ENCODE measurements at places on chromosomes 1 and 21.

DNA sequence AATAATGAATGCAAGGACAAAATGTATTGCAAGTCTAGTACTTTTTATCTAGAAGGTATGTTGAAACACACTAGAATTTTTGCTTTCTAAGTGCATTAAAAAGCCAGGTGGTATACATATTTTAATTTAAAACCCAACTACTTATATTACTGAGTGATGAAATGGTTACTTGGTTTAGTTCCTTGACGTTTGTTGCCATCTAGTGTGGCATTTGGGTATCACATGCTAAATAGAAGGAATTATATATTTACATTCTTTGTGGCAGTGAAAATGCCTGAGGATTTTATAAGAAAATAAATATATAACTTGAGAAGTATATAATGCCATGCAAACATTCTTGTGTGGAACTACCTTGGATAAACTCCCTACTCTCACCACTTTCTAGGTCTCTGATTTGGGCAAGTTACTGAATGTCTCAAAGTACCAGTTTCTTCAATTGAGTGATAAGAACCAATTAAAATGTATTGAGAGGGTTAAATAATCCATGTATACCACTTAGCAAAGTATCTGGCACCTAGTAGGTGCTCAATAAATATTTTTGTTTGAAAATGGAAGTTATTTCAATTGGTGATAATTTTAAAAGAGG lies 69.6 kb downstream of the SDCCAG8 start:
- DNase-seq: peak; percentile 84

GRCh38 chr1:4778056-4778455 lies 123.6 kb downstream of the AJAP1 start:
- no peak for DNase-seq

DNA sequence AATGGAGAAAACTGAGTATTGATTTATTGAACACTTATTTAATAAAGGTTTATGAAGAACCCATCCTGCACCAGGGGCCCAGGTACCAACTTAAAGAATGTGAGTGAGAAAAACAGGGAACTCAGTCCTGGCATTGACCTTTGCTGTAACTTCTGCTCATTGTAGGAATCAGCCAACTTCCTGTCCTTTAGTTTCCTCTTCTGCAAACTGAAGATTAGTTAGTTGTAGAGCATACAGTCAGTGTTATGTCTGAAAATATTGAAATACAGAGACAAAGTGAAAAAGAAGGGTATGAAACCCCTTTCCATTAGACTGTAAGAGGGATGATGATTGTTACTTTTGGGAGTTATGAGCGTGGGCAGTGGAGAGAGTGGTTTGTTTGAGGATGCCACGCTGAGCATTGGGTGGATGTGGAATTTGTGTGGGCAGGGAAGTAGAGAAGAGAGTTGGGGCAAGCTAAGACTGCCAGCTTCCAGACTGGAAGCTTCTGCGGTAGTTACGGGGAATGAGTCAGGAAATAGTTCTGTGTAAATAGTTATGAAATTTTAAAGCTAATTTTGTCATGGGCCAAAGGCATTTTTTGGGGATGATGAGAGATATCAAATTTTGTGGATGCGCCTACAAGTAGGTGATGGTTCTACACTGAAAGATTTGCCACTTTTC lies 89.2 kb downstream of the GPR88 start:
- peak; percentile 83 for DNase-seq

DNA sequence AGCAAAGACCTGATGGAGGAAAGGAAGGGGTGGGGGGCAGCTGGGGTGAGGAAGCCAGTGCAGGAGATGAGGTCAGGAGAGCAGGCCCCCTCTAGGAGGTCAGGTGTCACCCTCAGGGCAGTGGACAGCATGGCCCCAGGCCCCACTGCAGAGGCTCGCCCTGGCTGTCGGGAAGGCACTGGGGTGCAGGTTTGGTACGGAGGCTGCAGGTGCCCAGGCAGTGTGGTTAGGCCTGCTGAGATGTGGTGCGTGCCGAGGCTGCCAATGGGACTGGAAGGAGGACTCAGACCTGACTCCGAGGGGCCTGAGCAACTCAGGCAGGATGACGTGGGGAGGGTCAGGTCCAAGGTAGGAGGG lies 82.3 kb downstream of the PCBP3 start:
- DNase-seq: no peak

- DNase-seq: no peak
Measured at GRCh38 chr21:18424276-18424675, 20.7 kb upstream of the TMPRSS15 start.

DNA sequence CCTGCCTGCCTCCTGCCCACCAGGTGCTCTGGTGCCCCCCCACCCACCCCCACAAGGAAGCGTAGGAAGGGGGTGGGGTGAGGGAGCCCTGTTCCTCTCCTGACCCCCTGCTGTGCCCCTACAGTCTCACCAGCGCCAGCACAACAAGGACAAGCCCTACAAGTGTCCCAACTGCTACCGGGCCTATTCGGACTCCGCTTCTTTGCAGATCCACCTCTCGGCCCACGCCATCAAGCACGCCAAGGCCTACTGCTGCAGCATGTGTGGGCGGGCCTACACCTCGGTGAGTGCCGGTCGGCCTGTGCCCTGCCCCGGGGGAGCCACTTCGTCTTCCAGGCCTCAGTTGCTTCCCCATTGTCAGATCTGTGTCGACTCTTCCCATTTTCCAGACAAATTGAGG lies 25.9 kb downstream of the A3GALT2 start:
- DNase-seq: no peak

DNA sequence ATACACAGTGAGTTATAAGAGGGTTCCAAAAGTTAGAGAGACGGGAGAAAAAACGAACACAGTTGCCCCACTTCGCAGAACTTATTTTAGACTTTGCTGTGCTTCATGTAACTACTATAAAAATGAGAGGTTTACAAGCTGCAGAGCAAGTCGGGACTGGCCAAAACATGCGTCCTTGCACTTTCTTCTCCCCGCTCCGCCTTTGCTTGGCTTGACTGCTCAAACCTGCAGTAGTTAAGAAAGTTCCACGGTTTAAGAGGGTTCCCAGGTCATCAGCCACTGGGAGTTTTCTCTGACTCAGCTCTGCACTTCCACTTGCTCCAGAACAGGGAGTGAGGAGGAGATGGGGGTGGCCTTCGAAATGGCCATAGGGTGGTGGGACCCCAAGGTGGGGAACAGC lies 36.2 kb downstream of the CLIC6 start:
- no peak for DNase-seq

DNA sequence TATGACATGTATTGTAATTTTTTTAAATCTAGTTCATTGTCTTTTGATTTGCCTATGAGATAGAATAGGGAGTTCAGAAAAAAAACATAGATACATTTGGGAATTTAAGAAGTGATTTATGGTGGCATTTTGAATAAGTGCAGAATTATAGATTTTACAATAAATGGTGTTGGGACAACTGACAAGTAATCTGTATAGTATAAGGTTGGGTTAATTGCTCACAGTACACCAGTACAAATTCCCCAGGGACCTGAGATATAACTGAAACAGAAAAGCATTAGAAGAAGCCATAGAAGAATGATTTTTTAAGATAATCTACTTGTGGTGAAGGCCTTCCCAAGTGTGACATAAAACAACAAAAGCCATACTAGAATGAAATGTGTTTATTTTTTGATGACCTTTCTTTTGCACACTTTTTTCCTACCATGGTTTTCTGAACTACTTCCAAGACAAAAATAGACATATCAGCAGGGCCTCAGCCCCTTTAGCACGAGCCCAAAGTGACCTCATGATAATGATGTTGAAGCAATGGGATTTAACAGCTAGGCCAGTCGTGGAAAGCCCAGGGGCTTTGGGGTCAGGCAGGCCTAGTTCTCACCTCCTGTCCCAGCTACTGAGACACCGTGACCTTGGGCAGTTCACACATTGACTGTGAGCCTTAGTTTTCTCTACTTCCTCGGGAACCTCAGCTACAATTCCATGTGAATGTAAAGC lies 87.4 kb downstream of the GREM2 start:
- DNase-seq: peak; percentile 6

DNA sequence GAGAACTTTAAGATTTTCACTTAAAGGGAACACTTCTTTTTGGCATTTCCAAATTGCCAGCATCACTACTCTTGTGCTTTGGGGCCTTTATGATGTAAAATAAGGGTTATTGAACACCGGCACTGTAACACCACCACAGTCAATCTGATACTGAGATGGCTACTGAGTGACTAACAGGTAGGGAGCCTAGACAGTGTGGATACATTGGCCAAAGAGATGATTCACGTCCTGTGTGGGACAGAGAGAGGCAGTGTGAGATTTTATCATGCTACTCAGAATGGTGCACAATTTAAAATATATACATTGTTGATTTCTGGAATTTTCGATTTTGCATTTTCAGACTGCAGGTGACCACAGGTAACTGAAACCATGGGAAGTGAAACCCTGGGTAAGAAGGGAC lies 261.6 kb downstream of the SPATA17 start:
- no peak for DNase-seq

DNA sequence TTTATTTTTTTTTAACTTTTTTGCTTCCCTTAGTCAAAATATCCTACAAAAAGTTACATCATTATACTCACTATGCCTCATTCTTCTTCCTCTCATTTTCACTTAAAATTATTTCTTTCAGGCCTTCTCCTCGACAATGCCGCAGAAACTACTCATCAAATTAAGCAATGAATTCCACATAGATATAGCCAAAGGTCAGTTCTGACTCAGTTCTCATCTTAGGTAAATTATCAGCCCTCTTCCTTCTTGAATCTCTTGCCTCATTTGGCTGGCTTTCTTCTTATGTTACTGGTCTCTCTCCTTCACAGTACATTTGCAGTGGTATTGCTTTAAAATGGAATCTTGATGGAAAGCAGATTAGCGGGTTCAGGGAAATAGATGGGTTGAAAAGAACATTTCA lies 260.7 kb upstream of the BRINP3 start:
- peak; percentile 35 for DNase-seq

DNA sequence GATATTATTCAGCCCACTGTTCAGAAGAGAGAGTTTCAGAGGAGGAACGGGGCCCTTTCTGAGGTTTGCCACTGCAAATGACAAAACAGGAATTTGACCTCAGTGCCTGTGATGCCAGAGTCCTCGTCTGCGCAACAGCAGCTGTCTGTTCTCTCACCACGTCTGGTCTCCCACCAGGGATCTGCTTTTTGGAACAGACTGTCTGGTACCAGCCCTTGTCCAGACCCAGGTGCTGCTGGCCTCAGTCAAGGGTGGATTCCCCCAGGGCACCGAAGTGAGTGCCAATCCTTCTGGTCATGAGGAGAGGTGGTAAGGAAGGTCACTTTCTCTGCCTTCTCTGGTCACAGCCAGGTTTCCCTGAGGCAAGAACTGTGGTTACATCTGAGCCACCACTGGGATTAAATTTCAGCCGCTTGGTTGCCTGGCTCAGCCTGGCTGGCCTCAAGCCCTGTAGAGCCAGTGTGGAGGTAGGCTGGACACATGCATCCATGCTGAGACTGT lies 2.3 kb upstream of the BCAN start:
- no peak for DNase-seq

Data from choroid plexus epithelial cell (primary cell).